ENCODE measurements at places on chromosomes 11 and 22. TPM values are rescaled to one million over a fixed set of nuclear protein-coding genes. Genes with fewer than 3 reads are reported as not detected.

The TRIM6 gene
- total RNA-seq, result 0.84 TPM

The APOL4 gene
- 1.6 TPM for total RNA-seq

The NTM gene
- total RNA-seq, result not detected

The MS4A6A gene
- total RNA-seq, result 98.5 TPM

The ARHGAP8 gene
- total RNA-seq, result not detected

The NXPE4 gene
- not detected for total RNA-seq

The VSIG2 gene
- 0.68 TPM for total RNA-seq

The CSRP3 gene
- total RNA-seq, result 0.81 TPM

The KCTD14 gene
- total RNA-seq, result 5.7 TPM

The CRYAB gene
- total RNA-seq, result 3.6 TPM

The TMPRSS5 gene
- total RNA-seq, result 0.75 TPM

The SYT7 gene
- 31.6 TPM for total RNA-seq
